ENCODE measurements at places on chromosomes 7 and 10. TPM values are rescaled to one million over a fixed set of nuclear protein-coding genes. Genes with fewer than 3 reads are reported as not detected.

DNA sequence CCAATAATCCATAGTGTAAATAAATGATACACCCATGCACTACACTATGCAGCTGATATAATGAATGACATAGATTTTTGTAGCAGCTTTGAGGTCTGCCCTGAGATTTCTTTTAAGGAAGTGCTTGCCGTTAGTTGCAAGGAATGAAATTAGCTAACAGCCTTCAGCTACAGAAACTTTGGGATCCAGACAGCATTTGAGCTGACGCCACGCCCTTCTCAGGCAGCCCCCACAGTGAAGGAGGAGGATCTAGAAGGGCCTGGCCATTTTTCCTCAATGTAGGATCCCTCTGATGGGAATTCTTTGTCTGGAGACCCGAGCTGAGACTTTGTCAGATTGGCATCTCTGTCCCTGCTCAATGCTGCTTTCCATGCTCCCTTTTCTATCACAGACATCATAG lies 6.1 kb upstream of the PDK4 start:
- H3K27me3 ChIP-seq, result no peaks in the 10 kb centered on the region
- no peak overlapping the region for H3K27ac ChIP-seq
- no peak for DNase-seq
- no peaks in the 10 kb centered on the region for H3K36me3 ChIP-seq

DNA sequence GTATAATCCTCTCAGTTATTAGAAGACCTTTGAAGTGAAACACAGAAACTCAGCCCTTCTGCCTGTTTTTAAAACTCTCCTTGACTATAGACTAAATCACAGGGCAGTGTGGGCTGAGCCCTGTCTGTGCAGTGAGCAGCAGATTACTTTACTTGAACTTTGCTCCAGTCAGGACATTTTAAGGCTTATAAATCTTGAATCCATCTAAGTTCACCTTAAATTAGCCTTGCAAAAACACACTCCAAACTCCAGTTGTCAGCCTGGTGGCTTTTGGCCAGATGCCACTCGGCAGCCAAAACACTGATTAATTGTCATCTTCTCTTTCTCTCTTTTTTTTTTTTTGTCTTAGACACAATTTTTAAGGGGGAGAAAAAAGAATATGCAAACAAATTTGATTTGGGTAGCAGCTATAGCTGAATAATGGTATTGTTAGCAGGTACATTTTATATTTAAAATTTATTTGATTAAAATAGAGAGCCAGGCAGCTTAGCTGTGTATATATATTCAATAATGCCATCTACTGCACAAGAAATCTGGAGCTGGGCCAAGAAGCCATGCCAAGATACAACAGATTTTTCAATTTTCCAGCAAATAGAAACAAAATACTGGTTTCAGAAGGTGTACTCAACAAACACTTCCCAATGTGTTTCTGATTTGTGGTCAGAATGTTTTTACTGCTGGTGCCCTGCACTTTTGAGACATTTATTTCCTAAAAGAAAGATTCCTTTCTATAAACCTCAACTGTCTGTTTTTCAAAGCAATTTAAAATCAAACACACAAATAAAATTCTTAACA lies 247.7 kb downstream of the TFEC start:
- no peaks in the 10 kb centered on the region for H3K4me1 ChIP-seq
- no peak overlapping the region for H3K4me3 ChIP-seq
- H3K36me3 ChIP-seq, result no peaks in the 10 kb centered on the region

GRCh38 chr7:79471699-79472098 lies 18.2 kb upstream of the MAGI2 start:
- no peak for DNase-seq
- H3K27me3 ChIP-seq, result no peaks in the 10 kb centered on the region
- H3K36me3 ChIP-seq, result no peaks in the 10 kb centered on the region
- no peak overlapping the region for H3K4me3 ChIP-seq
- H3K4me1 ChIP-seq, result no peaks in the 10 kb centered on the region

GRCh38 chr7:33089142-33089541 lies 20.1 kb downstream of the RP9 start:
- no peaks in the 10 kb centered on the region for H3K36me3 ChIP-seq
- no peak overlapping the region for H3K27ac ChIP-seq

The FBXO24 gene
- total RNA-seq, result 1.7 TPM

The SPDYE2B gene
- total RNA-seq, result not detected

Measured in T-cell (primary cell).